Neural crest cell (in vitro differentiated cells): ENCODE measurements at places on chromosomes 16 and 17. TPM values are rescaled to one million over a fixed set of nuclear protein-coding genes. Genes with fewer than 3 reads are reported as not detected.

DNA sequence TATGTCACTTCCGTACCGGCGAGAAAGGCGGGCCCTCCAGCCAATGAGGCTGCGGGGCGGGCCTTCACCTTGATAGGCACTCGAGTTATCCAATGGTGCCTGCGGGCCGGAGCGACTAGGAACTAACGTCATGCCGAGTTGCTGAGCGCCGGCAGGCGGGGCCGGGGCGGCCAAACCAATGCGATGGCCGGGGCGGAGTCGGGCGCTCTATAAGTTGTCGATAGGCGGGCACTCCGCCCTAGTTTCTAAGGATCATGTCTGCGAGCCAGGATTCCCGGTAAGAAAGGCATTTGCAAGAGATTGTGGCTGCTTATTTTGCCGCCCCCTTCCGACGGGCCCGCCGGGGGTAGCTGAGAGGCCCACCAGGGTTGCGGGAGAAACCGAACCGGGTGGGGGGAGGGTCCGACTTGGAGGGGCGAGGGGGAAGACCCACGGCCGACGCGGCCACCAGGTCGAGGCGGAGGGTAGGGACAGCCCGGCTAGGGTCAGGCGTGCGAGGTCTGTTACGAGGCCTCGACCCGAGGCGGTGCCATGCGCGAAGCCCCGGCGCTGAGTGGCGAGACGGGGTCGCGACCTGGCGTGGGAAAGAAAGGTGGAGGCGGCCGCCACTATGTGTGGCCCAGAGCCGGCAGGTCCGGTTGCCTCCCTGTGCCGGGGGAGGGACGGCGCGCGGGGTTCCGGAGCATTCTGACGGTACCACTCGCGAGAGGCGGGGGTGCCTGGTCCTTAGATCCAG is 6.7 kb upstream of the CD68 start:
- peak; percentile 100 for DNase-seq

DNA sequence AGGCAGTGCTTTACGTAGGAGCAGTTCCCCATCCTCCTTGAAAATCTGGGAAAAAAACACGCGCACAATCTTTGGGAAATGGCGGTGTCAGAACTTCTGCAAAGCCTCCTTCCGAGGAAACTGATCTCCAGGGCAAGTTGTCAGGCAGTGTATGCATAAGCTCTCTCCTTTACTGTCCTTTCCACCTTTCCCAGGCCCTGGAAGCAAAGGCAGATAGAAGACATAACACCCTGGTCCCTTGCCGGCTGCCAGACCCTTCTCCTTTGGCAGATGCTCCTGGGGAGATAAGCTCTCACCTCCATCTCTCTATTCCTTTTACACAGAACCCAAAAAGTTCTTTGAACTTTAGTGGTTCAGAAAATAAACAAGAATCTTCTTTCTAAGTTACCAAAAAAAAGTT is 12.4 kb downstream of the TOB1 start:
- no peak for DNase-seq

DNA sequence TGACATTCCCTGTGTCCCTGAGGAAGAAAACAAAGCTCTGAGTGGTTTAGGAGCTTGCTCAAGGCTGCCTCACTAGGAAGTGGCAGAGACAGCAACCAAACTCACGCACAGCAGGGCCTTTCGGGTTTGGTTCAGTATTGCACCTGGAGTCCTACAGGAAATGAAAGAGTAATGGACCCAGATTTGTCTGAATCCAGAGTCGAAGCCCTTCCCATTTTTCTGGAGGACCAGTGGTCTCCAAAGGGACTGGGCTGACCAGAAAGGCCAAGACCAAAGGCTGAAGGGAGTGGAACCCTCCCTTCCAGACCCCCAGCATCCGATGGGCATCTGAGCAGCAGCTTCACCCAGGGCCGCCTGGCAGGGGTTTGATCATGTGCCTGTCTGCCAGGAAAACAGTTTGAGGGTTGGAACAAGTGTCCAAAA is 85.5 kb upstream of the RPL38 start:
- no peak for DNase-seq

The CCL7 gene
- not detected in 2 replicates for total RNA-seq

The TBC1D3C gene
- total RNA-seq, result not detected in 2 replicates

The NKIRAS2 gene
- 59.2 and 60.2 TPM in 2 replicates for total RNA-seq

The ABAT gene
- total RNA-seq, result 35.2 and 36.5 TPM in 2 replicates

GRCh38 chr16:27257271-27257670 is 11.3 kb downstream of the NSMCE1 start:
- DNase-seq, result no peak

DNA sequence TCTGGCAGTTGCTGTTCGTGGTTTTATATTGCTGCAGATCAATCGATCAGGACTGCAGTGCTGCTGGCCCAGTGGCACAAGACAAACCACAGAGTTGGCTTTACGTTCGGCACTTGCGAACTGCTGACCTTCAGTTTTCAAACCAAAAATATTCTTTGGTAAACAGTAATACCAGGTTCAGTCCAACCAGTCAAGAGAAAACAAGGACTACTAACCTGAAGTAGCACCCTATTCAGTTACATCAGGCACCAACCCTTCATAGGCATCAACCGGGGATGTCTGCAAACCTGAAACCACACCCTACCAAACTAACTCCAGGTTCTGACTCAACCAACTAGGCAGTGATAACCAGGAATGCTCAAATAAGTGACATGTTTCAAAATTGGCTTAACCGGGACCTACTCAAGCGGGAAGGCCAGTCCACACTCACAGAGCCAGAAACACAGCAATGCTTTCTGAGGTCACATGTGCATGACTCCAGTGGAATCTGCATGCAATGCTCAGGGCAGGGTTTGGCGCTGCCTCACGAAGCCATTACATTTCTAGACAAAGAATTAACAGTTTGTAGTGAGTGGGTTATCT is 91.1 kb downstream of the SMG6 start:
- DNase-seq, result no peak
